Lung (tissue), 17 donors: ENCODE measurements at places on chromosomes 5 and 9. TPM values are rescaled to one million over a fixed set of nuclear protein-coding genes. Genes with fewer than 3 reads are reported as not detected.
A peak's percentile ranks its signal among the peaks of the same experiment; 100 is the strongest.

- DNase-seq: no peak
Observed at GRCh38 chr5:21419383-21419782, 1431.4 kb upstream of the CDH18 start.

- DNase-seq: no peak
Observed at GRCh38 chr9:6764523-6764922, 6.8 kb downstream of the KDM4C start.

STPG3 gene
- not detected for total RNA-seq

GRCh38 chr9:38301376-38302106, 91.0 kb upstream of the ALDH1B1 start:
- no peak for DNase-seq

- DNase-seq: no peak
Observed at GRCh38 chr5:115260248-115260647, 2.4 kb downstream of the PGGT1B start.

C9orf40 gene
- 2.9 TPM for total RNA-seq

- no peak for DNase-seq
Observed at GRCh38 chr5:181235323-181235688, 8.4 kb downstream of the RACK1 start.

- DNase-seq: peak; percentile 43
Observed at GRCh38 chr9:6907772-6908381, 150.1 kb downstream of the KDM4C start.

DNA sequence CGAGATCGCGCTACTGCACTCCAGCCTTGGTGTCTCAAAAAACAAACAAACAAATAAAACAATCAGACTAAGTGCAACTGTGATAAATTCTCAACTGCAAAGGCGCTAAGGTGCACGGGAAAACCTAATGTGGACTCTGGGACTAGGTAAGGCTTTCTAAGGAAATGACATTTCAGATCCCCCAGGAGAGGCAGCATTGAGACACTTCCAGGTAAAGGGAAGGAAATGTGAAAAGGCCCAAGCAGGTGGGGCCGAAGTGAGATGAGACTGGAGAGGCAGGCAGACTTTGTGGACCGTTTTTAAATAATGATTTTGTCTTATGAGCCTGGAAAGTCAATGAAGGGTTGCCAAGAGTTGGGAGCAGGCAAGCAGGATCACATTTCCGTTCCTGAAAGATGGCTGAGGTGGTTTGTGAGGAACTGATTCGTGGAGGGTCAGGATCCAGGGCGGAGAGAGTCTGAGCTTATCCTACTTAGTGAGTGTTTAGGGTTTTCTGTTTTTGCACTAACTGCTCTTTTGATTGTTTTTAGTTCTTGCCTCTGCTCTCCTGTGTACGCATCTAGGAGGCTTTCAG, 2.0 kb upstream of the APBA1 start:
- no peak for DNase-seq

C5orf47 gene
- 0.09 TPM for total RNA-seq

DNA sequence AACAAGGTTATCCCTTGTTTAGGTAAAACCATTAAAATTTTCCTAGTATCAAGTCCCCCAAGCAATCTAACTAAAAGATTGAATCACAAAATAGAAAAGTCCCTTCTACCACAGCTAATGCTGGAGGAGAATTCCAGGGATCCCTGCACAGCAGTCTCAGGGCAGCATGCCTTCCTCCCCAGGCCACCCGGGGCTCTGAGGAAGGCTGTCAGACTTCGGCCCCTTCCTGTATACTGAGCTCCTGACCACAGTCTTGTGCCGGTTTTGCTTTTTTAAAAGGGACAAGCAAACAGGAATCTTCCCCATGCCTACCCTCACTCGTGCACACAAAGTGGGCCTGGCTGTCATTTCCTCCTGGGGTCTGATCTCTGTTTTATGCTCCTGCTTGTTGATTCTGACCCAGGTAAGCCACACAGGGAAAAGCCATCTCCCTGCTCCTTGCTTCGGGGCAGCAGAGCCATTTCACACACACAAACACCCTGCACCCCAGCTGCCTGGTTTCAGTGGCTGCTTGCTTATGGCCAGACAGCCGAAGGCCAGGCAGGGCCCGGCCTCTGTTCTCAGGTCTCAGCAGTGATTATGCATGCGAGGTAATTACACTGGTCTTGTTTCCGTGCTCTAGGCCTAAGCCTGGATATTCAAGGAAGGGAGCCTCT, 211.9 kb downstream of the NXNL2 start:
- DNase-seq: no peak

FAM151B gene
- total RNA-seq: 6.5 TPM

GRCh38 chr9:32579706-32580331, 6.9 kb upstream of the NDUFB6 start:
- DNase-seq: peak; percentile 67

DNA sequence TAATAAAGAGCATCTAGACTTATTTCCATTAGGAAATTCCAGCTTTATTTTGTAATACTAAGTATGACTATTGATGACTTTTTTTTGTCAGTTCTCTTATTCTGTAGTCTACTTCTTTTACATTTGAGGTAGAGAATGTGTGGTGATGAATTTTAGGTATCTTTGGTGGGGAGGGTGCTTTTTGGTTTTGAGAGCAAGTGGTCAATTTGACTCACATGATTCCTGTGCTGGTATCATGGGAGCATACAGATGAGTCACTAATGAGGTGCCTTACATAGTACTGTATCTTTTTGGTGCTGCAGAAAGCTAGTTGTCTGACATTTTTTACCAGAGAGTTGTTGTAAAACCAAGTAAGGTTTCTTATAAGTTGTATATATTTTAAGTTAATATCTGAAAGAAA, 35.3 kb downstream of the ERBIN start:
- no peak for DNase-seq

RMRP gene
- total RNA-seq: 30,229 TPM

- DNase-seq: no peak
Observed at GRCh38 chr5:13989832-13990231, 45.3 kb upstream of the DNAH5 start.

IPPK gene
- total RNA-seq: 6.7 TPM

SCGB3A1 gene
- 1,453 TPM for total RNA-seq

PDZD2 gene
- 33.5 TPM for total RNA-seq

GRCh38 chr9:130160862-130161470, 11.2 kb upstream of the NCS1 start:
- no peak for DNase-seq
